Stimulated activated CD8-positive, alpha-beta memory T cell treated with anti-CD3 and anti-CD28 coated beads, Interleukin-4, amount 100 ng/mL, for 24 hours (primary cell): ENCODE measurements at places on chromosomes 11 and 22.

DNA sequence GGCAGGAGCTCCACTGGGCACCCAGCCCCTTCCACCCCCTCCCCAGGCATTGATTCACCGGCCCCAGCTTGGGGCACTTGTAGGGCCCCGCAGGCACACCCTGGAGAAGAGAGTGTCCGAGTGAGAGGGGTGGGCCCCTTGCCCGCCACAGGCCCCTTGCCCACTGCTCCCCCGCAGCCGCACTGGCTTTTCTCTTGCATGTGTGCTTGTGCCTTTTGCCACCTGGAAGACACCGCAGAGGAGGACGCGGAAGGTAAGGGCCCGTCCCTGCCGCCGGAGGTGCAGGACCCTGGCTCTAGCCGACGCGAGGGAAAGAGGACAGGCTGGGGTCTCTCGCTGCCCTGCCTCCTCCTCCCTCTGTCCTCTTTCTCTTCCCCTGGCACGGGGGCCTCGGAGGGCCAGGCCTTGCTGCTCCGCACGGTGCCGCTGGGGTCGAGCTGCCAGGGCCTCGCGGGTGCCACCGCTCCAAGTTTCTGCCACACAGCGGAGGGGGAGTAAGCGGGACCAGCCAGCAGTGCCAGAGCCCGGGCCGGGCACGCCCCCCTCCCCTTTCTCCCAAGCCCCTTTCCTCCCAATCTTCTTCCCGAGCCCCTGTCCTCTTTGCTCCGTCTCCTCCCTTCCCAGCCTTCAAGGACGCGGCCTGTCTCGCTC, 9.5 kb downstream of the TNNT3 start:
- no peak for DNase-seq

- no peak for DNase-seq
Measured at GRCh38 chr22:24133187-24133965, 47.9 kb upstream of the SUSD2 start.

GRCh38 chr11:29005401-29005980, 897.3 kb downstream of the METTL15 start:
- DNase-seq, result no peak

GRCh38 chr22:49958366-49958921, 2.1 kb upstream of the PIM3 start:
- no peak for DNase-seq

GRCh38 chr22:30542811-30543188, 3.7 kb downstream of the SEC14L6 start:
- no peak for DNase-seq

DNA sequence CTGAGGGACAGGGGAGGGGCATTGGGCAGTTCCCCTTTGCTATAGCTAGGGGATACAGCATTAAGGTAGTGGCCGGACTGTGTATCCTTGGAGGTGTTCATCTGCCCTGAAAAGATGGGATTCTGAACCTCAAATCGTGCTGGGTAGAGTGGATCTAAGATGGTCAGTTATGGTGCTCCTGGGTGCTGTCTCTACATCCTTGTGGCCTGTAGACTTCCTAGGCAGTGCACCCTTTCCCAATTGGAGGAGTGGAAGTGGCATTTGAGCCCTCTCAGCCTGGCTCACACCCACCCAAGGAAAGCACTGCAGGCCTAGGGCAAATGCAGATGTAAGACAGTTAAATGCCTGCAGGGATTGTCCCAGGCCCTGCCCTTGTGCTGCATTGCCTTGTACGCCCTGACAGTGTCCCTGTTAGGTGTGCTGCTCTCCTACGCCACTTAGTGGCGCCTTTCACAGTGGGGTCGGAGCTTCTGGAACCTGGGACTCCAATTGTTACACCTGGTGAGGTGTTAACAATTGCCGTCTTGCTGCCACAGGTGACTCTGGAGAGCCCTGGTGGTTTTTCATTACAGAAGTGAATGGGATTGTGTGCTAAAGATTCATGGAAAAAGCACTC, 35.0 kb downstream of the PPFIBP2 start:
- DNase-seq, result no peak

- no peak for DNase-seq
Measured at GRCh38 chr11:11416917-11417316, 63.9 kb upstream of the CSNK2A3 start.

GRCh38 chr11:117792992-117793391, 4.0 kb downstream of the DSCAML1 start:
- DNase-seq, result no peak

DNA sequence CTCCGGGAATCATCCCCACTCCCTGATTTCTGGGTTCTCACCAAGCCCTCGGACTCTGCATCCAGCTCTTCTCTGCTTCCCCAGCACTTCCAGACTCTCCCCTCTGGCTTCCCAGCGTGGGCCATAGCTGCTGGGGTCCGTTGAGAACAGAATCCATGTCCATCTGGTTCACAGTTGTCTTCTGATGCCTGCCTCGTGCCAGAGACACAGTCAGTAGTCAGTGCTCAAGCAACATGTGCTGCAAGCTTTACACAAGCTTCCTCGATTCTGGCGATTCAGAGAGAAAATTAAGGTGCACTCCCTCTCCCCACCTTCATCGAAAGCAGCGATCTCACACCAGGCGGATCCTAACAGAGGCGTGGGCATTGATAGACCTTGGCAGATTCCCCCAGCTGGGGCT, 495.5 kb downstream of the TBC1D22A start:
- no peak for DNase-seq

- no peak for DNase-seq
Measured at GRCh38 chr11:64120951-64121569, 44.9 kb downstream of the MACROD1 start.

GRCh38 chr11:66291303-66291705, 390 bp upstream of the TMEM151A start:
- no peak for DNase-seq

GRCh38 chr11:17221968-17222367, 14.2 kb upstream of the PIK3C2A start:
- DNase-seq, result no peak

DNA sequence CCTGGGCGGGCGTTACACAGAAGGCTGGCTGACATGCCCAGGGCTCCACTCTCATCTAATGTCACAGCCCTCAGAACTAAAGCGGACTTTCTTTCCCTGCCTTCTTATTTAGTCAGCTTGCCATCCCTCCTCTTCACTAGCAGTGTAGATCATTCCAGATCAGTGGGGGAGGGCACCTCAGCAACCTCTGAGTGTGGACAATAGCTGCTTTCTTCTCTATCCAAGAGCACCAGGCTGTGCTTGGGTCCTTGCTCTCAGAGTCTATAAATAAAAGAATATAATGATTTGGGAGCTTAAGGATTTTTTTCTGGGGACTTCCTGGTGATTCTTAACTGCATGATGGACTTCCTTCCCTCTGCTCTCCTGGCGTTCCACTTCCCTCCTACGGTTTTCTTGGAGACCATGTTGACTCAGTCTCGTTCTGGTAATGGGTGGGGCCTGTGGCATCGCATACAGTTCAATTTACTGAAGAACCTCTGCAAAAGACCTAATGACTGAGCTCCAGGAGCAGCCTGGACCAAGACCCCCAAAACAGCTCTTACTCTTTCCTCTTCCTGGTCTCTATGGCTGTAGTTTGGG, 2.9 kb upstream of the HMBS start:
- no peak for DNase-seq

DNA sequence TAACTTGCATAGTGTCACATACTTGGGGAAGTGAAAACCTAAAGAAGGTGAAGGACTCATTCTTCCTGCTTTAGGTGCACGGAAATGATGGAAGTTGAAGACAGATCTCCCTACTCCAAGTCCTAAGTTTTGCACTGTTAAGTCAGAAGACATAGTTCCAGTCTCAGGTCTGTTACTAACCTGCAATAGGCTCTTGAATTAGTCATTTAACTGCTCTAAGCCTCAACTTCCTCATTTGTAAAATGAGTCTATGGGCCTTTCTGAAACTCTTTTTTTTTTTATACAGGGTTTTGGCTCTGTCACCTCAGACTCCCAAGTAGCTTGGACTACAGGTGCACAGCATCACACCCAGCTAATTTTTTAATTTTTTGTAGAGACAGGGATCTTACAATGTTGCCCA, 30.8 kb upstream of the POU2AF1 start:
- DNase-seq, result no peak

DNA sequence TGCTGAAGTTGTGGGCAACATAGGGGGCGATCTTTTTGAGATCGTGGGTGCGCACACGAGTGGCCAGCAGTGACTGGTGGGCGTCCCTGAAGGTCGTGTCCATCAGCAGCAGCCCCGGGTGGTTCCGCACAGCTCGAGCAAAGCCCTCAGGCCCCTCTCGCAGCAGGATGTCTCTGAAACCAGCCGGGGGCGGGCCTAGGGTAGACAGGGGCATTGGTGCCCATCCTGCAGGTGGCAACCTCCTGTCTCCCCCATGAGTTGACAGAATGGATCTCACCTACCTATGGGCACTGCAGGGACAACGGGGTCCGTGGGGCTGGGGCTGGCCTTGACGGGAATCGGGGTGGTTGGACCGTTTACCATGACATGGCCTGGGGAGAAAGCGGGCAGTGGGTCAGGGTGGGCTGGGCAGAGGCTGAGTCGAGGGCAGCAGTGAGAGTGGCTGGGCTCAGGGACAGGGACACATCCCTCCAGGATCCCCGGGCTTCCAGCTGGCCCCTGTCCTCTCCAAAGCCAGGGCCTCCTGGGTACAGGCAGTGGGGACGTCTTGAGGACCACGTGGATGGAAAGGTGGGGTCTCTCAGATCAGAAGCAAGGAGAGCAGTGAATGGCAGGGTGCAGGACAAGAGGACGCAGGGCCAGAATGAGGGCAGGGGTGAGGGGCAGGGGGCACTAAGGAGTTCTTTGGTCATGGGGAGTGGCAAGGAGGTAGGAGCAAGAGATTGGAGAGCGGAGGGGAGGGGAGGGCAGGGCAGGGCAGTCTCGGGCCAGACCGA, 4.2 kb upstream of the LRFN4 start:
- no peak for DNase-seq
